Endothelial cell (in vitro differentiated cells): ENCODE measurements at places on chromosomes 5 and 9. TPM values are rescaled to one million over a fixed set of nuclear protein-coding genes. Genes with fewer than 3 reads are reported as not detected.
A peak's percentile ranks its signal among the peaks of the same experiment; 100 is the strongest.

DNA sequence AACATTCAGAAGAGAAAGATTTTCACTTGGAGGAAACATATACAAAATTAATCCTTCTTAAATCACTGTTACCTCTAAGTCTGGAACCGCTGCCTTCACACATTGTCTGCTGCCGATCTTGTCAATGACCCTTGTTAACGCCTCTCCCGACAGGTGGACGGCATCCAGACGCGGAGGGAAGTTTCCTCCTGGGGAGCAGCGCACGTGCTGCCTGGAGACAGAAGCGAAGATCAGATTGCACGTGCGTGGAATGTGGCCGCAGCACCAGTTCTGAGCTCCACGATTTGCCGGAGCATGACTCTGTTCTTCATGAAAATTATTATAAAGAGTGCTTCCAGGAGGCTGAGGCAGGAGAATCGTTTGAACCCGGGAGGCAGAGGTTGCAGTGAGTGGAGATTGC lies 183.6 kb upstream of the IRX4 start:
- no peaks in the 10 kb centered on the region for H3K4me1 ChIP-seq
- H3K4me3 ChIP-seq, result no peak overlapping the region
- H3K27ac ChIP-seq, result no peak overlapping the region
- DNase-seq, result no peak

- H3K4me1 ChIP-seq, result peaks cover 24% of the 10 kb centered on the region
- H3K27ac ChIP-seq, result peak overlapping the region; percentile 79
- no peaks in the 10 kb centered on the region for H3K36me3 ChIP-seq
- no peak overlapping the region for H3K4me3 ChIP-seq
- no peak for DNase-seq
Measured at GRCh38 chr9:35488021-35488420, 1.9 kb upstream of the RUSC2 start.

The FBXL7 gene
- total RNA-seq, result 63.8 TPM

The VLDLR gene
- total RNA-seq, result 4.4 TPM
